IMR-90 (cell line): ENCODE measurements at places on chromosomes 3 and 15. TPM values are rescaled to one million over a fixed set of nuclear protein-coding genes. Genes with fewer than 3 reads are reported as not detected.

DNA sequence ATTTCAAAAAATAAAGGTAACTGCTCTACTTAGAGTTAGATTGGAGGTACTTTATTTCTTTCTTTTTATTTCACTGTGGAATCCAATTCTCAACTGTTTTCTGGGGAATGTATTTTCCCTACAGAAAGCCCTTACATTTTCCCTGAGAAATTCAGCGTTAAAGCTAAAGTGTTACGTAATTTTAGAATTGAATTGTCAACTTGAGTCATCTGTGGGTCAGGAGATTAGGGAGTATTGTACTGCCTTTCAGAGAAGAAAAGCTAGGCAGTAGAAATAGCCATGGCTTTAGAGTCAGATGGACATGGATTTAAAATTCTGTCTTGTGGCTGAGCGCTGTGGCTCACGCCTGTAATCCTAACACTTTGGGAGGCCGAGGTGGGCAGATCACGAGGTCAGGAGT, 728.6 kb downstream of the ROBO1 start:
- DNase-seq = peak; percentile 60

GRCh38 chr15:98983334-98983733, 24.3 kb downstream of the PGPEP1L start:
- DNase-seq = peak; percentile 84

DNA sequence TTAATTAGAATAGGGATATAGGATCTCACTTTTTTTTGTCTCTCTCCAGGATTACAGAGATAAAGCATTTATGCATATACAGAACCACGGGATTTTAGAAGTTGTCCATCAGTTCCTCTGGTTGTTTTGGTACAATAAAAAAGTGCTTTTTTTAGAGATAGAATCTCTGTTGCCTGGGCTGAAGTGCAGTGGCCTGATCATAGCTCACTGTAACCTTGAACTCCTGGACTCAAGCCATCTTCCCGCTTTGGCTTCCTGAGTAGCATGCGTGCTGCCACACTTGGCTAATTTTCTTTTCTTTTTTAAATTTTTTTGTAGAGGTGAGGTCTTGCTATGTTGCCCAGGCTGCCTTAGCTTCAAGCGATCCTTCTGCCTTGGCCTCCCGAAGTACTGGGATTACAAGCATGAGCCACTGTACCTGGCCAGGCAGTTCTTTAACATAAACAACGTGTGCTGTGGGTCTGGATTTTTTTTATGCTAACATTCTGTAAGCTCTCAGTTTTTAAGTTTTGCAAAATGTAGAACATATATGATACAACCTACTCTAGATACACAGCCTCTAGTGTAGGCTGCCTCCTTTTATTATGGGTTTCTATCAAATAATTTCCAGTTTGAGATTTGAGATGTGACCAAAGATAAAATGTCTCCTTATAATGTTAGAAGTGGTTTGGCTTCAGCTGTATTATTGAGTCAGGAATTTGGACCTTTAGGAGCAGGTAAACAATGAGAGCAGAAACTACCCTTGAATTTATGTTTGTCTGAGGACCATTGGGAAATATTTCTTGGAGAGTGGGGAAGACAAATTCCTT, 57.4 kb upstream of the ULK4 start:
- no peak for DNase-seq

- DNase-seq = no peak
Observed at GRCh38 chr3:141338881-141339280, 29.4 kb upstream of the ZBTB38 start.

- peak; percentile 72 for DNase-seq
Observed at GRCh38 chr3:113008117-113008516, 17.3 kb downstream of the GTPBP8 start.

DNA sequence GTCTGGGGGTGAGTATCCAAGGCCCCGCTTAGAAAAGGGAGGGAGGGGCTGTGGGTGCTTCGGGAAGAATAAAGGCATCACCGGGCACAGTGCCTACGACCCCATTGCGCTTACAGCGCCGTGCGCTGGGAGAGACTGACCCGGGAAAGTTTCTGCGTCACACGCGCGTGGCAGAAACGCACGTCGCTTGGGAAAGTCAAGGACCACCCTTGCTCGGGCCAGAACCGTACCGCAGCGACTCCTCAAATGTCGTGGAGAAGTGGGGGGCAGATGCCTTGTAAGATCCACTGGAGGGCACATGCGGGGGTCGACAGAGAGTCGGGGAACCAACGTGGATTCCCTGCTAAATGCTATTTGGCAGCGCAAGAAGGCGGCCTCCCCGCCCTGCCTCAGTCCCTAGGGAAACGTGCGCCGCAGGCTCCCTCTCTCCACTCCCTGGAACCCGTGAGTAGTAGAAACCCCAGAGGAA, 2.4 kb downstream of the ADAMTS9 start:
- DNase-seq = peak; percentile 65

DNA sequence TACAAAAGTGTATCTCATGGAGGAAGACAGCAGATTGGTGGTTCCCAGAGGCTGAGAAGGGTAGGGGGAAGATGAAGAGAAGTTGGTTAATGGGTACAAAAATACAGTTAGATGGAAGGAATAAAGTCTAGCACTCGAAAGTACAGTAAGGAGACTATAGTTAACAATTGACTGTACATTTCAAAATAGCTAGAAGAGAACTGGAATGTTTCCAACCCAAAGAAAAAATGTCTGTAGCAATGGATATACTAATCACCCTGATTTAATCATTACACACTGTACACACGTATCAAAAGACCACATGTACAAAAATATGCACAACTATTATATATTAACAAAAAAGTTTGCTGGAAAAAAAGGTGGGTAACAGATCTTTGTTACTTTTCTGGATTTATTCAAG, 57.3 kb downstream of the THRB start:
- DNase-seq = no peak

The CLRN1 gene
- not detected in 2 replicates for polyA plus RNA-seq

The TIMP4 gene
- polyA plus RNA-seq = 0.39 and 0.40 TPM in 2 replicates

The GOLGA8G gene
- polyA plus RNA-seq = not detected in 2 replicates

The CD200R1 gene
- polyA plus RNA-seq = 0.05 TPM in 1 of 2 replicates, not detected in the other
